ENCODE measurements at places on chromosomes 11 and 22.

DNA sequence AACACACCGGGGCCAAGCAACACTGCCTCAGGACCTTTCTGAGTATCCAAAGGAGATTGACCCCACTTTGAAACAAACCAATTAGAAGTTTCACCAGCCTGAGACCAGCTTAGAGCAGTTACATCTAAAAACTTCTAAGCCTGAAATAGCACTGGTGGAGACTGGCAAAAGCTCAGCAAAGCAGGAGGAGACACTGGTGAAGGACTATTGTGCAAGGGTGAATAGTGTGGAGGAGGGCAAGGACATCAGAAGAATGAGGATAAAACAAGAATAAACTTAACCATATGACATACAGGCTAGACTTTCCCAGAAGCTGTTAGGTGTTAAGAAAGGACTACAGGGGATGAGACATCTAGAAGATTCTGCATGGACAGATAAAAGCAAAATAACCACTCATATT is 152.4 kb downstream of the FCHSD2 start:
- no peak for DNase-seq

DNA sequence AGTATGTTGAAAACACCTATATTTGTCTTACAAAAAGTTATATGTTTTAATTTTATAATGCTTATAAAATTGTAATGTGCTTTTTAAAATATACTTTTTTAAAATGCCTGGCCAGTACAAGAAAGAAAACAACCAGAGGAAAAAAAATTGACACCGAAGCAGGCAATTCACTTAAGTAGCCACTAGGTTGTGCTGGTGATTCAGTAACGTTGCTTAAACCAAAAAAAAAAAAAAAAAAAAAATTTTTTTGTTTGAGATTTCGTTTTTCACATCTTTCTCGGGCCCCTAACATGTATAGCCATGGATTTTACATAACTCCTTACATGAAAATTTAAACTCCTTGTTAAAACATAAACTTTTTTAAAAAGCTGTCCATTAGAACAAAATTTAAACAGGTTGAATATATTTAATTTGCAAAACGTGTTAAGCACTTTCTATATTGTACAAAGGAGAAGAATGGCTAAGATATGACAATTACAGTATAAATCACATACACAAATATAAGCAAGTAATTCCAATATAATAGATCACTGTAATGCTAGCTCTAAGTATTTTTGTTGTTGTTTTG is 9.2 kb downstream of the OR8B4 start:
- DNase-seq, result no peak

- peak; percentile 44 for DNase-seq
Measured at GRCh38 chr22:49235463-49236300, 592.0 kb downstream of the BRD1 start.

DNA sequence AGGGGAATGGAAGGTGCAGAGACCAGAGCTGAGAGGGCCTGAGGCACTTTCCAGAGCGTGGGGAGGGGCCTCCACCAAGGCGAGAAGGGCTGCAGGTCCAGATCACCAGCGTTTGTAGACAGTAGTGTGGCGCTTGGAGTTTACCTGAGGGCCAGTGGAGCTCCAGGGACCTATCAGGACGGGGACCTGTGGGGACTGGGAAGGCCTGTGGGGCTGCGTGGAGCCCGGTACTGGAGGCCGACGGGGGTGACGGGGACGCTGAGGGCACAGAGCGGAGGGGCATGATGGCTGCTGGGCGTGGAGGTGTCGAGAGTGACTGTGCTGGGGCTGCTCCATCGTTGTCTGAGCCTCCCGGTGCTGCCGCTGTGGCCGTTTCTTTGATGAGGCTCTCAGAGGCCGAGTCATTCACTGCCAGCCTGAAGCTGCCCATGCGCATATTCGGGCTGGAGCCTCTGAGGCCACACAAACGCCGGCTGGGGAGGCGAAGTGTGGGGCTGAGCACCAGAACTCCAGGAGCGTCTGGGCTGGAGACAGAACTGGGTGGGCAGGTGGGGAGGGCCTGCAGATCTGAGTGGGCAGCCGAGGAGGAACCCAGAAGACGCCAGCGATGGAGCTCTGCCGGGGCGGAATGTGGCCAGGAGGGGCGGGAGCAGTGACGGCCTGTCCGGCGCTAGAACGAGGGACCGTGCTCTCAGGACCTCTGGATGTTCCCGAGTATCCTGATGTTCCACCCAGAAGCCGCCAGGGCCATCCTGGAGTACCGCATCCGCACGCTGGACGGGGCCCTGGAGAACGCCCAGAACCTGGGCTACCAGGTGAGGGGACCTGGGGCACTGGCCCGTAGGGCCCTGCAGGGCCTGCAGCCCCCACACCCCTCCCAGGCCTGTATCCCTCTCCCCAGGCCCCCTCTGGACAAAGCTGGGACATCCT is 2.6 kb downstream of the PGGHG start:
- peak; percentile 76 for DNase-seq

- no peak for DNase-seq
Measured at GRCh38 chr11:115924744-115925567, 420.7 kb upstream of the CADM1 start.

DNA sequence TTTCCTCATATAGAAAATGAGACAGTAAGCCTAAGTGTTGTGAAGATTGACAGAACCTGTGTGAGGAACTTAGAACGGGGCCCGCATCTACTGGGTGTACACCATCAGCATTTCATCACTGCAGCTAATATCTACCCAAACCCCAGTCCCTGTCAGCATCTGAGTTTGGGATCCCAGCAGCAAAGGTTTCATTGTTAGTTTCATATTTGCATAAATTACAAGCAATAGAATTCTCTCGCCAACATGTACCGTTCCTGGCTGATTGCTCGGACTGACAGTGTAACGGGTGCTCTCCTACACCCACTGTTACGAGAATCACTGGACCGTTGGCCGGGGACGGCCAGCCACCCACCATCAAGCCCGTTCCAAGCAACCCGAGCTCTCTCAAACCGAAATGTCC is 10.4 kb upstream of the TMPRSS6 start:
- no peak for DNase-seq

DNA sequence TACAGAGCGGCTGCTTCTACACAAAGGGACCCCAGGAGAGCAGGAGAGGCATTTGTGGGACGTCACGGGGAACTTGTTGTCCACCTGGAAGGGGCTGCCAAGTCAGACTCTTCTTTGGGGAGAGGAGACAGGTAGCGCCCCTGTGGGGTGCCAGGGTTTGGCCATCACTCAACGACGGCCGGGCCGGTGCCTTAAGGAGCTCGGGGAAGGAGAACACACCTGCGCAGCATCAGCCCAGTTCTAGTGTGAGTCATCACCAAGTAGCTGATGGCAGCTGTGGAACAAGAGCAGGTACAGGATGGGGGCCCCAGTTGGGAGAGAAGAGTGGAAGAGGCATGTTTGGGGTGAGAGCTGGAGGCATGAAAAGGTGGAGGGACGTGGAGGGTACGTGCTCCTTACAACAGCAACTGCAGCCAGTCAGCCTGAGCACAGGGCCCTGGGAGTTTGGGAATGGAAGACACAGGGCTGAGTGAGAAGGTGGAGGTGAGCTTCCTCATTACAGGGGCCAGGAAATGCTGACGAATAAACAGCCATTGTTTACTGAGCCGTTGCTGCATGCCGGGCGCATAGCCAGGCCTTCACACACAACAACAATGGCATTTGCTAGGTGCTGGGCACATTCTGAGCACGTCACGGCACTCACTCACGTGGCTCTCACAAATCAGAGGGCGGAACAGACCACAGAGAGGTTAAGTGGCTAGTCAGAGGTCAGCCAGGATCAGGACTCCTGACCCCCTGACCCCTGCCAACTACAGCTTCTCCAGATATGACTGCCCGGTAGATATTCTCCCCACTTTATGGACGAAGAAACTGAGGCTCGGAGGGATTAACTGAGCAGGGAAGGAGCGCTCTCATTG is 29.1 kb upstream of the TP53I11 start:
- DNase-seq, result peak; percentile 68

- DNase-seq, result no peak
Measured at GRCh38 chr11:30411383-30411782, 88.5 kb downstream of the ARL14EP start.

DNA sequence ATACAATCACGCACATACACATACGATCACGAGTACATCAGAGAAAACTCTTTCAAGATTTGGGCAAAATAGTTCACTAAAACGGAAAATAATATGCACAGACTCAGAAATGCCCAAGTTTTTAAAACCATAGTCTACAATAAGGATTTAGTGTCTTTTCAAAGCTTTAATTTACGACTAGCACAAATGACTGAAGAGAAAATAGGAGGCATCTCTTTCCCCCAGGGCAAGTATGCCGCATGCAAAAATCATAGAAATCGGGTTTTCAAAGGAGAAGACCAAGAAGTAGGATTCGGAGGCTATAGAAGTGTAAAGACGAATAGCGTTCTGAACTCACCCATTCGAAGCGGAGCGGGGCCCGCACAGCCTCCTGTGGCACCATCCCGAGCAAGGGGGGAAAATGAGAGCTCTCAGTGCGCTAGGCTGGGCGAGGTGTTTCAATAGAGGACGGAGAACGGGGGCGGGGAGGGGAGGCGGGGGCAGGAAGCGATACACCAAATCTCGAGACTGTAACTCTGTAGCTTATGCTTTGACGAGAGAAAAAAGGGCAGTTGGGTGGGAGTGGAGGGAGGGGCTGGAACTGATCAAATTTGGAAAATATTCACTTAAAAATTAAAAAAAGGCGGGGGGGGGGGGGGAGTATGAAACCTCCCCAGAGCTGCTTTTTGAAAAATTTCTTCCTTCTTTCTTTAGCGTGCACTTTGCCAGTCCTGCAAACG is 15.8 kb downstream of the BLID start:
- no peak for DNase-seq

GRCh38 chr11:112504056-112504455 is 243.4 kb upstream of the PLET1 start:
- no peak for DNase-seq

- no peak for DNase-seq
Measured at GRCh38 chr11:130418210-130418609, 10.2 kb downstream of the ADAMTS8 start.

DNA sequence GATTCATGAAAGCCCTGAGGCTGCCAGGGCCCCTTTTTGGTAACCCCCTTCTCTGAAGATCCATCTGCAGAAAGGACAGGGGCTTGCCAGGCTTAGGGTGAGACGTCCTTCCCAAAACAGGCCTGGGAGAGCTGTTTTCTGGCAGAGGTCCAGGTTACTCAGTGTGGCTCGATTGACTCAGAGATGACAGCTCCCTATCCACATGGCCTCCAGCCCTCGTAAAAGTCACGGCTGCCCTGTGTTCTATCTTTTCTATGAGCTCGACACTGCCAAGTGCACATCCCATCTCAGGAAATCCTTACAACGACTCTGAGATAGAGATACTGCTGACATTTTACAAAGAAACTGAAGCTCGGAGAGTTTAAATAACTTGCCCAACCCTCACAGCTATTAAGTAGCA is 20.4 kb downstream of the ADAMTS8 start:
- DNase-seq, result no peak

- no peak for DNase-seq
Measured at GRCh38 chr11:115676206-115676605, 172.0 kb upstream of the CADM1 start.

GRCh38 chr11:45412051-45412471 is 125.9 kb upstream of the SYT13 start:
- no peak for DNase-seq

DNA sequence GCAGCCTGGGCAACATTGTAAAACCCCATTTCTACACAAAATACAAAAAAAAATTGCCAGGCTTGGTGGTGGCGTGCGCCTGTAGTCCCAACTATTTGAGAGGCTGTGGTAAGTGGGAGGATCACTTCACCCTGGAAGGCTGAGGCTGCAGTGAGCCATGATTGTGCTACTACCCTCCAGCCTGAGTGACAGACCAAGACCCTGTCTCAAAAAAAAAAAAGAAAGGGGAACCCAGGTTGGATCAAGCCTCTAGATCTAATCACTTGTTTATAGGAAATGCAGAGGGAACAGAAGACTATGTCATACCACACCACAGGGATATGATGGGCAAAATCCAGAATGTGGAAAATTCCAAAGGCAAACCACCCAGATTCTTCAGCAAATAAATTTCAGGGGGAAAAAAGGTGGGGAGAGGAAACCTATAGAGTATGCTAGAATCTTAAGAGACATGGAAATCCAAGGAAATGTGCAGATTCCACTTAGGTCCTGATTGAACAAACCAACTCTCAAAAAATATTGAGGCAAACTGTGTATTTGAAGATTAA is 16.5 kb upstream of the MALAT1 start:
- DNase-seq, result no peak

GRCh38 chr22:21943571-21944448 is 8.8 kb downstream of the PPM1F start:
- DNase-seq, result peak; percentile 65

DNA sequence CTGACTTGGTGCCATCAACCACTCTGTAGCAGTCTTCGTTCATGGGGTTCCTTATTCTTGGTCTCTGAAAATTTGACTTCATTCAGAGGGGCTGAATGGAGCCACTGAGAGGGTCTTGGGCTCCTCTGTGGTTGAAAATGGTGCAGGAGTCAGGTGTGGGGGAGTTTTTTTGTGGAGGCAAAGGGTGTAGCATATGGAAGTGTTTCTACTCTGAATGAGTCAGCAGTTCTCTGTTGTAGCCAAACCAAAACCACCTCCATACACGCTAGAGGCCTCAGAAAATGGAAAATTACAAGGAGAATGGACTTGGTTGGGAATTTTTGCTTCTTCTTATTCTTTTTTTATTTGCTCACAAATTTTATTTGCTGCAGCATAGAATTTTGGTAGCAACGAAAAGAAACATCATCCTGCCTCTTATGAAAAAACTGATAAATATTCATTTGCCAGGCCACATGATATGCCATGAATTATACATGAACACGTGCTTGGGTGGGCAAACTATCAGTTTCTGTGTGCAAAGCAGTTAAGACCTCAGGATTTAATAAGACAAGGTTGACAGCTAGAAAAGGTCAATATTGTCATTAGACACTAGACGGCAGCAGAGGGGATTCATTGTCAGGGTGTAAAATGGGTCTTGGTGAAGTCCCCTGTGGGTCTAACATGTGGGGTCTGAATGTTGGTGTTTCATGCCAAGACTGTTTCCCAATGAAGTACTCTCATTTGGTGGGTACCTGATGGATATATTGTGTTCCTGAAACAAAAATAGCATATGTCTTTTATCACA is 111.7 kb downstream of the MYO18B start:
- no peak for DNase-seq

DNA sequence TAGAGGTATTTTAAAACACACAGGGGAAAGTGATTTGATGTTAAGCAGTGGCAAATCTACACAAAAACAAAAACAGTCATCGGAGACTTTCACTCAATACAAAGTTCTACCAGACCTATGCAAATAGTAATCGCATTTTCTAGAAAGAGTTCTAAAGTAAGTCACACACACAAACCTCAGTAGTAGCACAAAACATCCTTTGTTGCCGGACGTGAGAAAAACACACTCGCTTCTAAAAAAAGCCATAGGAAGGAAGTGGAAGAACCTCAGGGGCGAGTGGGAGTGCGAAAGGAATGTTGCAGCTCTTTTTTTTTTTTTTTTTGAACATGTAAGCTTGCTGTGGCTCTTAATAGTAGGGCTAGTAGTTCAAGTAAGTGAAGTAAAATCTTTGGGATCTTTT is 88.9 kb downstream of the MAML2 start:
- DNase-seq, result no peak

DNA sequence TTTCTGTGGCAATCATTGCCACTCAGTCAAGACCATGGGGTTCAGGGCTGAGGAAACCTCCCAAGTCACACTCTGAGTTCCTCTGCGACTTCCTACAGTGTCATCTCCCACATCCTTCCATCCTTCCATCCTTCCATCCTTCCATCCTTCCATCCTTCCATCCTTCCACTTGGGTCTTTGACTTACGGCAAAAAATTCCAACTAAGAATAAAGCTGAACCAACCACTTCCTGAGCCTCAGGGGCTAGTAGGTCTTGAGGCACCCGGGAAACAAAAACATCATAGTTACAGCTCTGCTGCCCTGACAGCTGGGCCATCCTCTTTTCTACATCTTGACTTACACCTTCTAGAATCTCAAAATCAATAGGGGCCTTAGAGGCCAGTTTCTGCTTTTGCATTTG is 32.1 kb downstream of the EHF start:
- no peak for DNase-seq

Data from spleen (tissue), 13 donors.